ENCODE measurements at places on chromosomes 16 and 17. TPM values are rescaled to one million over a fixed set of nuclear protein-coding genes. Genes with fewer than 3 reads are reported as not detected.
A peak's percentile ranks its signal among the peaks of the same experiment; 100 is the strongest.

DNA sequence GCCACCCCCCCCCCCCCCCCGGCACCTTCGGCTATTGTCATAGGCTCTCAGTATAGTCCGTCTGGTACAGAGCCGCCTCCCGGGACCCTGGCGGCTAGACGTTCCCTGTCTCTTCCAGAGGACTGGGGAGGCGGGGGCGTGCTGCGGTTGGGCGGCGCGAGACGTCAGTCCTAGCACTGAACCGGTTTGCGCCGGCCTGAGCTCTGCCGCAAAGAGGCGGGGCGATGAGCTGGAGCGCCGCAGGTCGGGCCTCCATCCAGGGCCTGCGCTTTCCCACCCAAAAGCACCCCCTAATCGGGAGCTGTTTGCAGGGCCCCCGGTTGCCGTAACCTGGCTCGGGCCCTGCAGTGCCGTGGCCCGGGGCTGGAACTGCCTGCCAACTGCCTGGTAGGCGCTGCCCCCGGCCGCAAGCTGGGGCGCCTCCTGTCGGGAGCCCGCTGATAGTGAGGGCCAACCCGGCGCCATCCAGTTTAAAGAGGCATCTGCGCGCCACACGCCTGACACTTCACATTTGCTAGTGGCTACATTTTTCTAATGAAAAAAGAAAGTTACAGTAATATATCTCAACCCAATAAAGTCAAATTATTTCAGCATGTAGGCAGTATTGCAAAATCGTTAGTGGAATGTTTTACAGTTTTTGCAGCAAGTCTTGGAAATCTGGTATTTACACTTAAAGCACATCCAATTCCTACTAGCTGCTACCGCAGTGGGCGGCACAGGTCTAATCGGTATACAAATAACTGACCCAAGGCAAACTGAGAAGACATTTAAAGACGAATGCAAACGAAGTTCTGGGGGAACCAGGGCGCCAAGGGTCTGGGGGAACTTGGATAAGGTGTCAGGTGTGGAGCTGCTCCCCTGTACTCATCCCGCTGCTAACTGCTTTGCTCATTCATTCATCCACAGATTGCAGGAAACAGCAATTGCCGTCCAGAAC is 753 bp upstream of the USP22 start:
- DNase-seq, result peak; percentile 94

DNA sequence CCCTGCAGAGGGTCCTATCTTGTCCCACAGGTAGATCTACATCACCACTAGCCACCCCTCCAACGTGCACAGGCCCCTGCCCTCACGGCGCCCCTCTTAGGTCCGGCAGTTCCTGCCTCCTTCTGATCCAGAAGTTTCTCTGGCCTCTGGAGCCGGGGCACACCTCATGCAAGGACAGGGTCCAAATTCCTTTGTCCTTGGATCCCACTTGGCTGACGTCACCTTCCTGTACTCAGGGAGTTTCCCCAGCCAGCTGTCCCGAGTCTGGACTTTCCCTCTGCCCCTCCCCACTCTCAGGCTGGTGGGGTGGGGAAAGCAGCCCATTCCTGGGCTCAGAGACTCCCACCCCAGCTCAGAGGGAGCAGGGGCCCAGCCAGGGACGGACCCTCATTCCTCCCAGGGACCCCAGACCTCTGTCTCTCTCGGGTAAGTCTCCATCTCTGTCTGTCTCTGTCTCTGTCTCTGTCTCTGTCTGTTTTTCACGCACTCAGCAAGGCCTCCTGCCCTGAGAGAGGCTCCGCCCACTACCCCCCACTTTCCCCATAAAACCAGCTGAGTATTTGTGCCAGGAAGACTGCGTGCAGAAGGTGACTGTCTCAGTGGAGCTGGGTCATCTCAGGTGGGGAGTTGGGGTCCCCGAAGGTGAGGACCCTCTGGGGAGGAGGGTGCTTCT is at the start of gene IL32:
Gene IL32, plus strand, starts transcription at position 572 of the 673 bp plus-strand sequence. CDS start 172 bp downstream, outside the sequence.
- peak; percentile 77 for DNase-seq

DNA sequence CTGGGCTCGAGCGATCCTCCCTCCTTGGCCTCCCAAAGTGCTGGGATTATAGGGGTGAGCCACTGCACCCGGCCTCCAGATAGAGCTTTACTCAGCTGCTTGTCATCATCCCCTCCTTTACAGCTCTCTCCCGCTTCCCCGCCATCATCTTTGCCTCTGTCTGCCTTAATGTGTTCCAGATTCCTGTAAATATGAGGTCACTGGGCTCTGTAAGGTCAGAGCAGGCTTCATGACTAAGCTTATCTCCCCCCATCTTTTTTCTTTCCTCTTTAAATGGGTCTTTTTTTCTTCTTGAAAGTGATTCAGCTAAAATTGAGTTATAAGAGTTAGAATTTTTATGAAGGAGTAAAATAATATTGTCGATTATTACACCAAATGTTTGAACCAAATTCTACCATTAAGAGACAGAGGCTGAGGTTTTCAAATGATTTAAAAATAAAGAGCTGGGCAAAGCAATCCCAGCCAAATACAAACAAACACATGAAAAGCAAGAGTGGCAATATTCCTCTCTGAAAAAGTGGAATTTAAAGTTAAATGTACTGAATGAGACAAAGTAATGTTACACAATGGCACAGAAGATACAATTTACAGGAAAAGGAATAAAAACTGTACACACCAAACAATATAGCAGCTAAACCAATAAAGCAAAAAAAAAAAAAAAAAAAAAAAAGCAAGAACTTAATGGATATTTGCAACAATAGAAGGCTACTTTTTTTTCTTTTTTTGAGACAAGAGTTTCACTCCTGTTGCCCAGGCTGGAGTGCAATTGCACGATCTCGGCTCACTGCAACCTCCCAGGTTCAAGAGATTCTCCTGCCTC is 62.1 kb downstream of the CRISPLD2 start:
- peak; percentile 67 for DNase-seq

GRCh38 chr17:2904135-2904534 is 107.9 kb downstream of the RAP1GAP2 start:
- no peak for DNase-seq

GRCh38 chr17:66944351-66945146 is 20.0 kb upstream of the CACNG4 start:
- no peak for DNase-seq

DNA sequence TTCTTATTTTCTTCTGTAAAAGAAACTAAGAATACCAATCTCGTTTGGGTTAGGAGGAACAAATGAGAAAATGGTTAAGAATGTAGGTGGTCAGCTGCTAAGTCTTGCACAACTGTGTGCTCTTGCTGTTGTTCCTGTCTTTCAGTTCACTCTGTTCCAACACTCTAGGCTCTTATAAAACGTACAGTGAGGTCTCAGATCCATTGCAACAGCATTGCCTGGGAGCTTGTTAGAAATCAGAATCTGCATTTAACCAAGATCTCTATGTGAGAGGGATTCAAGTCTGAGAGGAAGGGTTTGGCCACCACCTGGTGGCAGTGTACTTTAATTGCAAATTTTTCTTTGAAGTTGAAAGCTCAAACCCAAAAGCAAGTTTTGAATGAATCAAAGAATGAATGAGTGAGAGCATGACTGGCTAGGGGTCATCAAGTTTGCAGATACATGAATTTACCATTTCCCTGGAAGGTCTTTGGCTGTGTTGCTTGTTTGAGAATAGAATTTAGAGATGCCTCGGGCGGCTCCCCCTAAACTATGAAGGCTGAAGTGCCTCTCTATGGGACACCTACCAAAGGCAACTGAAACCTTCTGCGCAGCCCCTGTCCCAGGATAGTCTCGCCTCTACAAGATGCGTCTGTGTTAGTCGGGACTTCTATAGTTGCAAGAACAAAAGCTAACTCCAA is 2.5 kb downstream of the ALOX15B start:
- DNase-seq, result no peak

GRCh38 chr16:53948734-53949430 is 244.9 kb downstream of the FTO start:
- no peak for DNase-seq

TOM1L1 gene
- 35.2 TPM for total RNA-seq
